ENCODE measurements at places on chromosomes 16 and 17.

- DNase-seq: no peak
Measured at GRCh38 chr17:10251212-10251948, 53.0 kb upstream of the GAS7 start.

DNA sequence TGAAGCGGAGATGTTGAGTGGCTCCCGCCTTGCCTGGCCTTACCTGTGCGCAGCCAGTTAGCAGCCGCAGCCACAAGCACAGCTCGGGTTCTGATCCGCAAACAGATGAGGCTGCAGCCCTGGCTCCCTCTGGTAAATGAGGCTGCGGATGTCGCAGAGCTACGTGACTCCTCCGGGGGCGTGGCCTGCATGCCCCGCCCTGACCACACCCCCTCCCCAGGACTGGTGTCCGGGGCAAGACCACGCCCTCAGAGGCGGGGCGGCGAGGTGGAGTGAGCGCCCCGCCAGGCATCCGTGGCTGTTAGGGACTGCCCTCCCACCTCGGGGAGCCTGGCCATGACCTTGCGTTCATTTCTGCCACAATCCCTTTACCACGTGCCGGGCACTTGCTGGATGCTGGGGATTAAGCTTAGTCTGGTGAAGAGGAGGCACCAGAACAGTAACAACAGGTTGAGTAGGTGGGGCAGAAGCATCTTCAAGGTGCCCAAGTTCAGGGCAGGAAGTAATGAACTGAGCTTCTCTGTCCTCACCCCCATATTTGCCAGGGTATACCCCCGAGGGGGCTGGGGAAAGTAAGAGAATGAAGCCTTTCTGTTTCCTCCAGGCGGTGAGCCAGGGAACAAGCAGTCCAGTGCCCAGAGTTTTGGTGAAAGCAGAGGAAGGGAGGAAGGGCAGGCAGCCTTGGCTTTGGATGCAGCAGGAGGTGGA lies at the start of gene ALDOC:
Gene ALDOC, minus strand, starts transcription at position 138 of the 708 bp plus-strand sequence. CDS start 1,363 bp downstream, outside the sequence.
- peak; percentile 33 for DNase-seq

- no peak for DNase-seq
Measured at GRCh38 chr16:51119973-51120729, 30.9 kb downstream of the SALL1 start.

GRCh38 chr17:78857266-78857665 lies 16.7 kb upstream of the USP36 start:
- DNase-seq: no peak

GRCh38 chr17:28702026-28702751 lies 9.5 kb downstream of the PROCA1 start:
- no peak for DNase-seq

- DNase-seq: no peak
Measured at GRCh38 chr17:40432864-40433528, 10.3 kb upstream of the IGFBP4 start.

- no peak for DNase-seq
Measured at GRCh38 chr16:987906-988305, 6.3 kb downstream of the SOX8 start.

DNA sequence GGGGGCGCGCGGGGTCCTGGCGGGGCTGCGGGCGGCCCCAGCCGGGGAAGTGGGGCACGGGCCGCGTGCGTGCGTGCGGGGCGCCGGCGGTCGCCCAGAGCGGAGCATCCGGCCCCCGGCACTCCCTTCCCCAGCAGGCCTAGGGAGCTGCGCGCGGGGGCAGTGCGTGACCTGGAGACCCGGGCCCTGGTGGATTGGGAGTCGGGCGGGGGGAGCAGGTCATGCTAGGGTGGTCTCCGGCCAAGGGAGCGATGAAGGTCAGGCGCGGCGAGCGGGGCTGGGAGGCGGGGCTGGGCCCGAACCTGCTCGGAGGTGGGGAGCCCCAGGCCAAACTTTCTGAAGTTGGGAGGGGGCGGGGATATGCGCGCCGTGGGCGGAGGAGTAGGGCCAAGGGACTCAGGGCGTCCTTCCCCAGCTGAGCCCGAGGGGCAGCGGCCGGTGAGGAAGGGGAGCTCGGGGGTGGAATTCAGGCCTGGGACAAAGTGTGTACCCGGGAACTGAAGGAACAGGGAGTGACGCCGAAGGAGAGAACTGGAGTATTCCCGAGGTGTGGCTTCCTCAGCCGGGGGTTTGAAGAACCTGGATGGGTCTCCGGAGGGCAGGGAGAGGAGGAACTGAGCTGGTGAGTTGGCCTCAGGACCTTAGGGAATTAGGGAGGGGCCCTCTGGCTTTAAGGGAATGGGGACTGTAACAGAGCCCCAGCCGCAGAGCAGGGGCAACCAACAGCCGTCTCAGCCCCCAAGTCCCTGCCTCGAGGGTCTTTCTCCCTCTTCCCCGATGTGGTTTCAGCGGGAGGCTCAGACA lies 589 bp downstream of the XYLT2 start:
- no peak for DNase-seq

- DNase-seq: no peak
Measured at GRCh38 chr17:57814421-57814820, 35.4 kb downstream of the MRPS23 start.

GRCh38 chr17:39867084-39867879 lies 720 bp upstream of the ZPBP2 start:
- no peak for DNase-seq

- no peak for DNase-seq
Measured at GRCh38 chr17:76000016-76000754, 470 bp upstream of the CDK3 start.

- no peak for DNase-seq
Measured at GRCh38 chr16:80063031-80063712, 462.6 kb upstream of the MAF start.

DNA sequence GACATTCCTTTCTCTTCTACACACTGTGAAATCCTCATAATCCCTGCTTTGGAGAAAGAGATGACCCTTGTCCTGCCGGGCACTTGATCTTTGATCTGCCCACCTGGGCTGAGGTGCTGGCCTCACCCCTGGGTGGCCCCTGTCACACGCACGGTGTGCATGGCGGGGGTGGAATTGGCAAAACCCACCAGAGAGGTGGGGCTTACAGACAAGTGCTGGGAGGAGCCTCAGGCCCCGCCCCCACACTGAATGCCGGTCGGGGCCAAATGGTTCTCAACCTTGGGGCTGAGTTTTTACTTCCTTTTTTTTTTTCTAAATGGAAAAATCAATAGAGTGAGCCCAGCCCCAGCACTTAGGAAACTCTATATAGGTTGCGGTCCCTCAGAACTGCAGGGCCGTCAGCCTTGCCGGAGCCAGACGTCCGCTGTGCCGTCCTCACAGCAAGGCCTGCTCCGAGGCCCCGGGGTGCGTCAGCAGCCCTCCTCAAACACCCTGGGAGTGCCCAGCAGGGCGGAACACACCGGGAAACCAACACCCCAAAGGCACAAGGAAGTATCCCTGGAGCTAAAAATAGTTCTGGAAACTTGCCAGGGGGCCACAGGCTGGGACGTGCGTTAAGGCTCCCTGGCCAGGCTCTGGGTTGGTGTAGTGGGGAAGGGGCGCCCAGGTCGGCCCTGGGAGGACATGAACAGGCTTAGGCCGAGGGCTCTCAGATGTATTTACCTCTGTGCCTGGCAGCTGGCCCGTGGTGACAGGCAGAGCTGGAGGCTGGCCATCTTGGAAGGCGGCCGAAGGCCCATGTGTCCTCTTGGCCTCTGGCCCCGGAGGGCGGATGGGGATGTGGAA lies 11.0 kb downstream of the GPRC5C start:
- DNase-seq: no peak

DNA sequence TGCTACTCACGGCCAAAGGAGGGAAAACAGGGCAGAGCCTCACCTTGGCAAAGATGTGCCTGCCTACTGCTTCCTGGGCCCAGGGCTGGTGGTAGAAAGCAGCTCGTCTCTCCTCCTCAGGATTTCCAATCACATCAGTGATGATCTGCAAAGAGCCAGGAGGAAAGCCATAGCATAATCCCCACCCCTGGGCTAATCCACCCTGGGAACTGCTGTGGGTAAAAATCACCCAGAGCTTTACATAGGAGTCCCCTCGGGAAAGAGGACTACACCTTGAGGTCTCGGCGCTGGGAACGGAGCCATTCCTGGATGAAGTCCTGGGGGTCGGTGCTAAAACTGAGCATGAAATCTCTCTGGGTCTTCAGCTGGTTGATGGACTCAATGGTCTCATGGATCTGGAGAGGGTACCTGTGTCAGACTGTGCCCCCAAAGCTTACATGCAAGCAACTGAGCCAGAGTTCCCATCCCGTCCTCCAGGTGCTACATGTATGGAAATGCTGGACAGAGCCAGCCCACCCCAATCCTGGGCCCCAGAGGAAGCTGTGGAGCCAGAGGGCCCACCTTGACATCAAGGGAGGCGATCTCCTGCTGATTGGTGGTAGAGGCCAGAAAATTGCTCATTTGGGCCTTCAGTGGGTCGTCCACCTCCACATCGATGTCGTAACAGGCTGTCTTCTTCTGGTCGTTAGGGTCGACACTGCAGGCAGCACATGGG lies 5.7 kb upstream of the FTSJ3 start:
- no peak for DNase-seq

DNA sequence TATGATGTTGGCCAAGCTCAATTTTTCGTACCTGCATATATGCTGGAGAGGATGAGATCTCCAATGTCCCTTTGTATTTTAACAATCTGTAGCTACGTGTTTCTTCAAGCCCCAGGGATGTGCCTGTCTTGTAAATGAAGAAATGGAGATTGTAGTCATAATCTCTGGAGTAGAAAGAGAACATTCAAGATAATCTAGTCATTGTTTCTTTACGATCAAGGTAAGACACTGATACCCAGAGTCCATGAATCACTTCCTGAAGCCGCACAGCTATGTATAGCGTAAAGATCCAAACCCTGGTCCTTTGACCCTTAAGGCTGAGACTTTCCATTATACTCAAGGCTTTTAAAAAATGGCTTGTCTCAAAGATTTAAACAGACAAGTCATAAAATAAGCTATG lies 205.5 kb downstream of the HS3ST3B1 start:
- no peak for DNase-seq

DNA sequence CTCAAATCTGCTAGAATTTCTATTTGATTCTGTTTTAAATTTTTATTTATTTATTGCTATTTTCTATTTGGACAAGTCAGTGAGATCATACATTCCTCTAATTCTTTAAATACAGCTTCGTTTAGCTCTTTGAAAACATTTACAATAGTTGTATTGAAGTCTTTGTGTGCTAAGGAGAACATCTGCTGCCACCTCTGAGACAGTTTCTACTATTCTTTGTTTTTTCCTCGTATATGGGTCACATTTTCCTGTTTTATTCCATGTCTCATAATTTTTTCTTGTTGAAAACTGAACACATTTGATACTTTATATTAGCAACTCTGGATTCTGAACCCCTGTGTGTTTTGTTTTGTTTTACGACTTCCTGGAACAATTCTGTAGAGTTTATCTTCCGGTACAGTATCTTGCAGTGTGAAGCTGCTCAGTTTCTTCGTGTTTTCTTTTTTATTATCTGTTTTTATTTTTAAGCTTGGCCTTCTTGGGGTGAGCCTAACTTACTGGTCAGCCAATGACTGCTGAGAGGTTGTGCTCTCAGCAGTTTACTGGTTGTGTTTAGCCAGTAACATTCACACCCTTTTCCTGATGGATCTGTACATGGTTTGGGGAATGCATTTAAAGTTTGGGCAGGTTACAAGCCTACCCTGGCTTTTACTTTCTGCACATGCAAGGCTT lies 99.0 kb downstream of the CA4 start:
- DNase-seq: no peak
